GM23248 (cell line): ENCODE measurements at places on chromosomes 7 and 10. TPM values are rescaled to one million over a fixed set of nuclear protein-coding genes. Genes with fewer than 3 reads are reported as not detected.

The FOXI2 gene
- not detected in 2 replicates for total RNA-seq

The PITX3 gene
- total RNA-seq = not detected in 2 replicates

The C7orf33 gene
- not detected in 2 replicates for total RNA-seq

The FFAR4 gene
- total RNA-seq = not detected in 2 replicates

The ANXA8L1 gene
- 2.2 and 6.6 TPM in 2 replicates for total RNA-seq

The HMX3 gene
- total RNA-seq = not detected in 2 replicates

The CCDC3 gene
- total RNA-seq = not detected in 2 replicates

The FXYD4 gene
- total RNA-seq = not detected in 2 replicates

The OR2A42 gene
- total RNA-seq = 0.25 and 0.32 TPM in 2 replicates

The MASTL gene
- total RNA-seq = 8.6 and 8.9 TPM in 2 replicates

The EPHA1 gene
- not detected in 2 replicates for total RNA-seq

The KIAA1217 gene
- 4.7 and 5.4 TPM in 2 replicates for total RNA-seq

The MSS51 gene
- total RNA-seq = 1.0 and 1.5 TPM in 2 replicates

The ZNF727 gene
- total RNA-seq = not detected in 2 replicates

The TRIM73 gene
- total RNA-seq = 0.13 and 0.22 TPM in 2 replicates

The HHEX gene
- total RNA-seq = 0.13 and 0.54 TPM in 2 replicates

The ASB10 gene
- total RNA-seq = not detected in 2 replicates

The CYP26C1 gene
- not detected in 2 replicates for total RNA-seq

The PBLD gene
- total RNA-seq = 10.3 and 11.8 TPM in 2 replicates

The SNCG gene
- total RNA-seq = 1.2 and 1.8 TPM in 2 replicates

The PCLO gene
- not detected in 2 replicates for total RNA-seq

The SDK1 gene
- total RNA-seq = not detected in 2 replicates

The ZNRF2 gene
- total RNA-seq = 4.4 and 6.5 TPM in 2 replicates

The OR2A1 gene
- total RNA-seq = 0.13 and 0.32 TPM in 2 replicates

The TUBAL3 gene
- not detected in 2 replicates for total RNA-seq
